ENCODE measurements at places on chromosomes 5 and 9.

DNA sequence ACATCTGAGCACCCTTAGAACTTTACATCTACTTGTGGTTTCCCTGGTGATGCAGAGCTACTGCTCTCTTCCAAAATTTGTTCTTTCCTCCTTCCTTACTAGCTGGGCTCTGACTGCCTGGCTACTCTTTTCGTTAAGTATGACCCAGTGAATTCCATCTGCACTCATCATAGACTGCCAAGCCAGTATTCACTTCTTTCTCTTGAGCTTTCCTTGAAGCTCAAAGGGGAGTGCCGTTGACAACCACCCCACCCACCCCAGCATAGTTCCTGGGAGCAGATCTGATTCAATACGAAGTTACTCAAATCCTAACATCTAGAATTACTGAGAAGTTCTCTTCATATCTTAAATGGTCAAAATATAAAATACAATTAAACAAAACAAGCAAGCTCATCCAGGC, 190.5 kb downstream of the ADAMTS12 start:
- no peak for DNase-seq

- DNase-seq, result no peak
These were observed 45.9 kb downstream of the MEGF9 start for GRCh38 chr9:120668399-120668798.

DNA sequence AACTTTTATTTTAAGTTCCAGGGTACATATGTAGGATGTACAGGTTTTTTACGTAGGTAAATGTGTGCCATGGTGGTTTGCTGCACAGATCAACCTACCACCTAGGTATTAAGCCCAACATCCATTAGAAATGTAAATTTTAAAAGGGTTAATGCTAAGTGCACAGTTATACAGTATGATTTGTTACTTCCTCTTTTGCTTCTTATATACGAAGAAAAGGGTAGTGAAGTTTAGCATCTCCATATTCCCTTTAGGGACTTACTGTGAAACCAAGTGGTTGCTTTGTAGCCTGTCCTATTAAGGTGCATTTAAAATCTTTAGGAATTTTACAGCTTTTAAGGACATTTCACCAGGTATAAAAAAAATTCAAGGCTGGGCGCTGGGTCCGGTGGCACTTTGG, 46.4 kb downstream of the RBM27 start:
- no peak for DNase-seq

GRCh38 chr9:133360400-133361393, 4.3 kb downstream of the SURF2 start:
- DNase-seq, result no peak

- DNase-seq, result no peak
These were observed 304.2 kb downstream of the ENC1 start for GRCh38 chr5:74336297-74336696.

DNA sequence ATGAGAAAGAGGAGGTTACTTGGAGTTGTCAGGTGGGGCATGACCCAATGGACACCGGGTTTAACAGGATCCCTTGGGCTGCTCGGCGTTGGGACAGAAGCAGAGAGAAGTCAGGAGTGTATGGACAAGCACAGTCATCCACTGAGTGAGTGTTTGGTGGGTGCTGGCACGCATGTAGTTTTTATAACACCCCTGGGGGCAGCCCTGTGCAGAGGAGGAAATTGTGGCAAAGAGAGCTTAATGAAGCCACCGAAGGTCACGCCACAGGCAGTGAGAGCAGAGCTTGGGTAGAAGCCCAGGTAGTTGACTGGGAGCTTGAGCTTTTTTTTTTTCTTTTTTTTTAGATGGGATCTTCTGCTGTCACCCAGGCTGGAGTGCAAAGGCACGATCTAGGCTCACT, 43.2 kb upstream of the IER5L start:
- no peak for DNase-seq

GRCh38 chr9:33620738-33621439, 96.8 kb downstream of the ANKRD18B start:
- no peak for DNase-seq

DNA sequence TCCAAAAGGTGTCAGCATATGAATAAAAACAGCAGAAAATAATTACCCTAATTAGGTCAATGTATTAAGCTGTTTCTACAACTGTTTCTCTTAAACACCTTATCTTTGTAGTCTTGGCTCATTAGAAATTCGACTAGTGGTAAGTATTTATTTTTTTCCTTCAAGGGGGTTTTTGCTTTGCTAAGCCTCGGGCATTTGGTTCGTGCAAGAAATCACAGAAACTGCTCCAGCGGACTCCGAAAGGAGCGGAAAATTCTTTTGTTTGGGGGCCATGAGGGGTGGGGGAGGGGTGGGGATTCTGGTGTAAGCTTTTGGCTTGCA, 757 bp downstream of the ZBED3 start:
- no peak for DNase-seq

DNA sequence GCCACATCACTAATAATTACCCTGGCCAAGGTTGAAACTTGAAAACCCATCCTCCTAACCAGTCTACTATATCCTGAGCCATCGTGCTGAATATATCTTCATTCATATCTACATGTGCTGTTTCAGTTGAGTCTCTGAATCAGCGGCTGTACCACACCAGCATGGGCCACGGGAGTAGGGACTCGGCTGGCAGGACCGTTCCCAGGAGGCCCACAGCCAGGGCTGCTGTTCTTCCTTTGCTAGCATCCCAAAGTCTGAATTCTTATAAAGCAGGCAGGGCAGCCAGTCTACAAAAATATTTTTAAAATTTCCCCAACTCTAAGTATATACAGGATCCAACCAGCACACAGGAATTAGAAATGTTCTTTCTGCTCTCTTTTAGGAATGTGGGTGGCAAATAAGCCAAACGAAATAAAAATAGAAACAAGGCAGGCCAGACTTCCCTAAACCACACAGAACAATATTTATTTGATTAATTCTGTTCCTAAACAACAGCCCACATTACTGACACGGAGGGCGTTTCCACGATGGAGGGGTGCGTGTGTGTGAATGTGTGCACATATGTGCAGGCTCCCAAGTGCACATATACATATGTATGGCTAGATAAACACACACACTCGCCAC, 42.8 kb upstream of the EQTN start:
- DNase-seq, result no peak

DNA sequence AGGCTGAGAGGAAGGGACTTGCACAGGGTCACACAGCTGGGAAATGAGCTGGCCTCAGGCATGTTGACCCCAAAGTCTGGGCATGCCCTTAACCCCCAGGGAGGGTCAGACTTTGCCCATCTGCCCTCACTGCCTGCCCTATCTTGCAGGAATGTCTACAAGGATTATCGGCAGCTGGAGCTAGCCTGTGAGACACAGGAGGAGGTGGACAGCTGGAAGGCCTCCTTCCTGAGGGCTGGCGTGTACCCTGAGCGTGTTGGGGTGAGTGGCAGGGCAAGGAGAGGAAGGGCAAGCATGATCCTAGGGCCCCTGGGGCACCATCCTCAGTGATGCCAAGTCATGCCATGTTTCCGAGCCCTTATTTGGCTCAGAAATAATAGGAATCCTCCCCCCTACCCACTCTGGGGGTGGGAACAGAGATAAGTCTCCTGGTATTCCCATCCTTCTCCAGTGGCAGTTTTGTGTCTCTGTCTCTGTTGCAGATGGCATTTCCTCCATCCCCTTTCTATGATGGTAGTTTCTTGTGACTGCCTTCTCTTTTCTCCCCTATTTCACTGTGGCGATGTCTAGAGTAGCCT, 28.5 kb downstream of the GOLGA2 start:
- no peak for DNase-seq

DNA sequence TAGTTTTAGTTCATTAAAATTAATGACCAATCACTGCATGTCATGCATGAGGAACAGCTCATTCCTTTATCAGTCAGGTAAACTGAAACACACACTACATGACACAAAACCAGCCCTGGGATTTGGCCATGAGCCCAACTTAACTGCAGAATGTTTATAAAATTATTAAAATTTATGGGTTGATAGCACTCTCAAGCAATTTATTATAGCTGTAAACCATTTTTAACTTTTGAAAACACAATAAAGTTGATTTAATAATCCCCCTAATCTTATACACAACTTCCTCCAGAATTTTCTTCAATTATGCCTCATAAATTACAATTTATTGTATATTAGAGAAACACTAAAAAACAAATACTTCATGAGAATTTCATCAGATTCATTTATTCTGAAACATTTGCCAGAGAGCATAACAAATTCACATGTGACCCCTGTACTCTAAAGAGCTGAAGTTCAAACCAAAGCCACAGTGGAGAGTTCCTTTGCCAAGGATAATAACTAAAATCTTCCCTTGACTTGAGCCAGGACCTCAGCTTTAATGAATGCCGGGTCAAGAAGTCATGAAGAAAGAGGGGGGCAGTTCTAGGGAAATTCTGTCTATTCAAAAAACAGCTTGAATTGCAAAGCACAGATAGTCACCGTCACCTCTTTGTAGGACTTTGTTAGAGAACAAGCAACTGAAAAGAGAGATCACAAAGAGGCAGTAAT, 763.7 kb upstream of the GRAMD2B start:
- DNase-seq, result no peak

- DNase-seq, result no peak
These were observed 20.6 kb downstream of the PSMB7 start for GRCh38 chr9:124394596-124394995.

- no peak for DNase-seq
These were observed 98.9 kb downstream of the MAP1B start for GRCh38 chr5:72206160-72206559.

DNA sequence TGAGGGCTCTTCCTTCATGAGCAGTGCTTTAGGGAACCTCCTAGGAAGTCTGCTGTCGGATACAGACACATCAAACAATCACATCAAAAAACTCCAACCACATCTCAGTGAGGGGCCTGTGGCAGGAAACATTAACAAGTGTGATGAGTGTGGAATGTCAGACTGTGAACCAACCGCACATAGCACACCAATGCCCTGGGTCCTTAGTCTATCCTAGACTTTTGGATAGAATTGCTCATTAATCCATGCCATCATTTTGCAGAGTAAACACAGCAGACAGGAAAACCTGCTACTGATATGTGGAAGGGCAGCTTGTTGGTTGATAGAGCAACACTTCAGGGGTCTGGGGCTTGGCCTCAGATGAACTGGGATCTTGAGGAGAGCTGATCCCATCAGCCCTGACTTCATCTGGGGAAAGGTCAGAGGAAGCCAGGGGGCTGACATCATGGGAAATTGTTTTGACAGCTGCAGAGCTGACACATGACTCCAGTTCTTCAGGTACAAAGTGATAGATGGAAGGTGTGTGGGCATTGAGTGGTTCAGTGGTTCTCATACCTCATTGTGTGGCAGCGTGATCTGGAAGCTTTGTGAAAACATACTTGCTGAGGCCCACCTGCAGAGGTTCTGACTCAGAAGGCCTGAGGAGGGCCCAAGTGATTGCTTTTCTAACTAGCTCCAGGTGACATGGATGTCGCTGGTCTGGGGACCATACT, 193.3 kb downstream of the DIRAS2 start:
- no peak for DNase-seq

DNA sequence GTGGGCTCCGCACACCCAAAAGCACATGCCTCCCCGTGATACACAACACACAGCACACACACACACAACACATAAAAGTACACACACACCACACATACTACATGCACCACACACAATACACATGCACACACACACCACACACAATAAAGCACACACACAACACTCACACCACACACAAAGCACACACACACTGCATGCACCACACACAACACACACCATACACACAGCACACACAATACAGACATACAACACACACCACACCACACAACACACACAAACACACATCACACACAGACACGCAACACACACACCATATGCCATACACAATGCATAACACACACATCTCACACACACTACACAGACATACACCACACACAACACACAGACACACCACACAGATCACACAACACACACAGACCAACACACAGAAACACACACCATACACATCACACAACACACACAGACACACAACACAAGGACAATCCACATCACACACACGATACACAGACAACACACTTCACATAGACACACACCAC, 3.4 kb upstream of the CCDC187 start:
- DNase-seq, result no peak

GRCh38 chr5:32304622-32305021, 8.1 kb downstream of the MTMR12 start:
- DNase-seq, result no peak

GRCh38 chr9:95008151-95008771, 281.8 kb downstream of the AOPEP start:
- DNase-seq, result no peak

GRCh38 chr5:9852671-9853070, 222.5 kb upstream of the TAS2R1 start:
- no peak for DNase-seq

DNA sequence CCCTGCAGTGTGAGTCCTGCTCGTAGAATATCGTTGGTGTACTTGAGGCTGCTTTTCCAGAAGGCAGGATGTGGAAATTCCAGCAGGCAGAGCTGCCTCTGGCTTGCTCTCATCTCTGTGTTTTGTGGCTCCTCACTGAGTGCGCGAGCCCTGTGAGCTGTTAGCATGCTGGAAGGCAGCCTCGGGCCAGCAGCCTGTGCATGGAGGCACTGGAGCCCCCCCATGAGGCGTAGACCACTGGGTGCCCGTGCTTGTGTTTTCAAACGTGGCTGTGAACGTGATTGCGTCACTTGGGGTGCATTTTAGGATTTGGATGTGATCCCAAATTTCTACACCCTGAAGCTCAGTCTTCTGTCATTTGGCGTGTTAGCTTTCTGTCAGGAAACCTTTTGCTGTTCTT, 3.2 kb downstream of the WDR5 start:
- no peak for DNase-seq

All from activated CD4-positive, CD25-positive, alpha-beta regulatory T cell (primary cell).